Left lung (tissue), 14 donors: ENCODE measurements at places on chromosomes 2 and 18. TPM values are rescaled to one million over a fixed set of nuclear protein-coding genes. Genes with fewer than 3 reads are reported as not detected.
A peak's percentile ranks its signal among the peaks of the same experiment; 100 is the strongest.

- peaks cover 100% of the 10 kb centered on the region for H3K27me3 ChIP-seq
- H3K4me3 ChIP-seq = no peak overlapping the region
- no peaks in the 10 kb centered on the region for H3K36me3 ChIP-seq
- peaks cover 76% of the 10 kb centered on the region for H3K4me1 ChIP-seq
Observed at GRCh38 chr2:174338147-174338605, 3.4 kb downstream of the SP9 start.

GRCh38 chr2:237315170-237315828, 98.7 kb downstream of the COL6A3 start:
- H3K4me3 ChIP-seq = no peak overlapping the region
- H3K36me3 ChIP-seq = no peaks in the 10 kb centered on the region
- peaks cover 13% of the 10 kb centered on the region for H3K4me1 ChIP-seq
- H3K27me3 ChIP-seq = no peaks in the 10 kb centered on the region

DNA sequence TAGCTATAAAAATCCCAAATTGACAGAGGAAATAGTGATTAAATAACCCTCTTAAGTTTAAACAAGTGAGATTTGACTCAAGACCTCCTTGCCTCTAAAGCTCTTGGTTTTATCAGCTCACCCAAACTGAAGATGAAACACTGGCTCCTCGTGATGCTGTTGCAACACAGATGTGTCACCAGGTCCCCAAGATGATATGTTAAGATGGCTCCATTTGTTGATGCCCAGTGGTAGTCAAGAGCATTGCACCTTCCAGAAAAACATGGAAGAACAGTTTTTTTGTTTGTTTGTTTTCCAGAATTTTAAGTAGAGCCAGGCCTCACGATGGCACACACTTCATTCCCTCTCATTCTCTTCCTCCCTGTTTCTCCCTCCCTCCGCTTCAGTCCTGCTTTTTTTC, 399.8 kb downstream of the TXNL1 start:
- H3K36me3 ChIP-seq = no peaks in the 10 kb centered on the region
- H3K27ac ChIP-seq = no peak overlapping the region
- H3K4me1 ChIP-seq = no peaks in the 10 kb centered on the region
- no peak for DNase-seq
- H3K27me3 ChIP-seq = no peaks in the 10 kb centered on the region

GRCh38 chr18:74124642-74125041, 23.0 kb downstream of the FBXO15 start:
- H3K4me1 ChIP-seq = no peaks in the 10 kb centered on the region
- no peak for DNase-seq
- H3K36me3 ChIP-seq = no peaks in the 10 kb centered on the region
- H3K27ac ChIP-seq = no peak overlapping the region
- H3K27me3 ChIP-seq = no peaks in the 10 kb centered on the region
- no peak overlapping the region for H3K4me3 ChIP-seq

TLX2 gene
- total RNA-seq = not detected

REG3A gene
- total RNA-seq = not detected

CTLA4 gene
- total RNA-seq = 0.70 TPM

- H3K27ac ChIP-seq = no peak overlapping the region
- DNase-seq = no peak
Observed at GRCh38 chr2:58127111-58127510, 80.5 kb downstream of the VRK2 start.

GRCh38 chr2:63875131-63875527, 33.4 kb downstream of the UGP2 start:
- H3K36me3 ChIP-seq = peaks cover 28% of the 10 kb centered on the region
- peaks cover 29% of the 10 kb centered on the region for H3K4me1 ChIP-seq
- H3K27me3 ChIP-seq = no peaks in the 10 kb centered on the region
- no peak for DNase-seq
- H3K4me3 ChIP-seq = no peak overlapping the region

CNPPD1 gene
- 59.0 TPM for total RNA-seq

CCDC148 gene
- 1.3 TPM for total RNA-seq

AGPS gene
- 41.6 TPM for total RNA-seq

DNA sequence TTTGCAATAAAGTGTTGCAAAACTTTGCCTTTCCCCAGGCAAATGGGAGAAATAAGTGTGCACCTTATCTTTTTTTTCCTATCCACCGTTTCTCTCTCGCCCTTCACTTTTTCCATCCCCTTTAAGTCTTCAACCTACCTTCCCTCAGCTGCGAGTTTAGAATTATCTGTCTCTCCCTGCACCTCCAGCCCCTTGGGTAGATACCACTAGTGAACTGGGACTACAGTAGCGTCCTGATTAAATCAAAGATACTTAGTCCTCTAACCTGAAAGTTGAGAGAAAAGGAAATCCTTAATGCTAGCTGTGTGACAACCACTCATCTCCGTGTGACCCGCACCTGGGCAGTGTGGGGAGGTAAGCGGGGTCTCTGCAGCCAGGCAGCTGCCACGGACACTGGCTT, 16.1 kb upstream of the PPP4R1 start:
- H3K27ac ChIP-seq = no peak overlapping the region
- DNase-seq = no peak
- no peaks in the 10 kb centered on the region for H3K27me3 ChIP-seq
- no peaks in the 10 kb centered on the region for H3K4me1 ChIP-seq
- H3K4me3 ChIP-seq = no peak overlapping the region
- H3K36me3 ChIP-seq = no peaks in the 10 kb centered on the region

- no peaks in the 10 kb centered on the region for H3K36me3 ChIP-seq
- H3K27ac ChIP-seq = no peak overlapping the region
- no peak overlapping the region for H3K4me3 ChIP-seq
- no peaks in the 10 kb centered on the region for H3K27me3 ChIP-seq
- H3K4me1 ChIP-seq = peaks cover 3% of the 10 kb centered on the region
- no peak for DNase-seq
Observed at GRCh38 chr2:134146161-134146560, 107.7 kb upstream of the MGAT5 start.

DNA sequence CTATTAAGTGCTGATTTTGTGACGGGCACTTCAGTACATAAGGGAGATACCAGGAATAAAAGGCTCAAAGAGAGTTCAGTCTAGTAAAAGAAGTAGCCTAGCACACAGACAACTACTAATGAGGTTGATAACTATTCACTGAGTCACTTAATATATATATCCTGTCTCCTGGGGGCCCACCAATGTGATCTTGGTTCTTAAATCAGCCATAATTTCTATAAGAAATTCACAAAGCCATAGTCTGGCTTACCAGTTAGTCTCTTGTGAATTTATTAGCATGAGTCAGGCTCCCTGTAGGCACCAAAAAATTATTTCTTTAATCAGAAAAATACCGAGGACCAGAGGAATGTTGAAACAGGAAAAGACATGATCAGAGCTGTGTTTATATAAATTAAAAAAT, 10.4 kb downstream of the KCNE4 start:
- no peak overlapping the region for H3K4me3 ChIP-seq
- no peak for DNase-seq
- no peaks in the 10 kb centered on the region for H3K36me3 ChIP-seq
- no peaks in the 10 kb centered on the region for H3K4me1 ChIP-seq

DNA sequence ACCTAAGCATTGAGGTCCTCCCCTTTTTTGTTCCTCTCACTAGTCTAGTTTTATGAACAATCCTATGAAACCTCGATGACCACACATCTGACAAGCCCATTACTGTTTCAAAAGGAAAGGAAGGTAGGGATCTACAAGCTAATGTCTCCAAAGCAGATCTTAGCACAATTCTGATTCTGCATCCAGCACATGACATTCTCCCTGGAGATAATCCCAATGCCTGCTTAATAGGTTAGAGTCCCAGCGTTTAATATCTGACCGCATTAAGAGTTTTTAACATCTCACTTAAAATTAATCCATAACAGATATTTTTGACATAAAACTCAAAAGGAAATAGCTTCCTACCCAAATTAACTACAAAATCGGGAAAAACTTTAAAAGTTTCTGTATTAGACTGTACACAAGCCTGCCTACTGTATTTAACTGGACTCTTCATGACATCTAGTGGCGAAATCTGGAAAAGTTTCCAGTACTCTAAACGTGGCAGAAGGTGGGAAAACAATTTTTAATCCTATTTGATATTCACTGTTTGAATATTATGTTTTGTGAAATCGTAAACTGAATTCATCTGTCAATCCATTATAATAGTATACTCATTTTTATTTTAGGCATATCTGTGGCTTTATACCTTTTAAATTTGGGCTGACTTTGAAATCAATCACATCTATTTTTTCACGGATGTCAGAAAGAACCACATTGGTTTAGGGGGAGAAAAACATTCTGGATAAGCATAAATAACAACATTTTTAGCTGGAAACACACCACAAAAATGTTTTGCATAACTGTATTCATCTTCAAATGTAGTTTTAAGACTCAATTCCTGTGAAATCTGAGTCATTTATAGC, 62.4 kb downstream of the TXNL1 start:
- H3K4me3 ChIP-seq = no peak overlapping the region
- H3K27ac ChIP-seq = peak overlapping the region; percentile 19
- H3K4me1 ChIP-seq = peaks cover 23% of the 10 kb centered on the region
- H3K27me3 ChIP-seq = no peaks in the 10 kb centered on the region

DNA sequence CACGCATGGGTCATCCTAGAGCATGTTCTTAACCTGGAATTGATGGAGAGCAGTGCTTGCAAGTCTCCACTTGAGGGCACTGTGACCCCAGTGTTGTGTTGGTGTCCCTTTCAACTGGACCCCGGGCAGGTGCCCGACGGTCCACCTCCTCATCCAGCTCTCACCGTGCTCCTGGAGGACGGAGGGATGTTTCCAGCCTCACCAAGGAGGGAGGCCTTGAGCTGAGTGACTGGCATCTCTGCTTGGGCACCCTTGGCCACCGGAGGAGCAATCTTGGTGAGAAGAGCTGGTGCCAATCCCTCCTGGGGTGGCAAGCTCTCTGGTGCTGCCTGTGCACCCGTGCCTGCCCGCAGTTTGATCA, 45.4 kb upstream of the ASB18 start:
- H3K4me3 ChIP-seq = no peak overlapping the region
- no peaks in the 10 kb centered on the region for H3K27me3 ChIP-seq
- DNase-seq = no peak
- H3K36me3 ChIP-seq = no peaks in the 10 kb centered on the region

GRCh38 chr18:47719096-47719780, 211.2 kb downstream of the SMAD2 start:
- H3K36me3 ChIP-seq = no peaks in the 10 kb centered on the region
- no peak for DNase-seq
- no peaks in the 10 kb centered on the region for H3K27me3 ChIP-seq
- no peak overlapping the region for H3K4me3 ChIP-seq
- H3K27ac ChIP-seq = no peak overlapping the region

TMEM169 gene
- total RNA-seq = 1.5 TPM

GRCh38 chr2:170582751-170583463, 132.2 kb upstream of the SP5 start:
- no peak overlapping the region for H3K4me3 ChIP-seq
- DNase-seq = no peak
- H3K4me1 ChIP-seq = no peaks in the 10 kb centered on the region
- H3K36me3 ChIP-seq = no peaks in the 10 kb centered on the region

DNA sequence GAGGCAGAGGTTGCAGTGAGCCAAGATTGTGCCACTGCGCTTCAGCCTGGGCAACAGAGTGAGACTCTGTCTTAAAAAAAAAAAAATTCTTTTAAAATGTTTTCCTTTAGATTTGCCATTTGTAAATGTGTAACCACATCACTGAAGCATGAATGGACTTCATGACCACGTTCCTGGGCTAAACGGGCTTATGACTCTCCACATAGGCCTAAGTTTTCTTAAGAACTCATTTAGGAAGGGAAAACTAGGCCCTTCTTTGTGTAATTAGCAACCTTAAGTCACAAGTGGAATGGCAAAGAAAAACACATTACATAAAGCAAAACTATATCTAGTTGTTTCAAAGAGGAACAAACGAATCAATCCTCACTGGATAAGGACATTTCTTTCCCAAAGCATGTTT, 99.5 kb downstream of the MEIS1 start:
- no peaks in the 10 kb centered on the region for H3K36me3 ChIP-seq
- H3K27ac ChIP-seq = no peak overlapping the region
- no peaks in the 10 kb centered on the region for H3K4me1 ChIP-seq
- no peak overlapping the region for H3K4me3 ChIP-seq
- no peaks in the 10 kb centered on the region for H3K27me3 ChIP-seq
- DNase-seq = no peak

TMEM131 gene
- total RNA-seq = 43.9 TPM

DNA sequence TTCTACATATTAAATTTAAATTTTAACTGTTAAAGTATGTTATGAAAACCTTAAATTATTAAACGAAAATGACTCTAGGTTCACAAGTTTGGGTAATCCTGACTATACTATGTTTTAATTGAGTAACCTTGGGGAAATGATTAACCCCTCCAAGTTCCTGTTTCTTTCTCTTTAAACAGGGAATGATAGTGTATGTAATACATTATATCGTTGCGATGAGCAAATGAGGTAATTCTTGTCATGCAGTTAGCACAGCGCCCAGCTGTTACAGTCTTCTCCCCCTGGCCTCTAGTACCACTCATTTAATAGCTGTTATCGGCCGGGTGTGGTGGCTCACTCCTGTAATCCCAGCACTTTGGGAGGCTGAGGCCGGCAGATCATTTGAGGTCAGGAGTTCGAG, 80.4 kb downstream of the MTA3 start:
- no peak overlapping the region for H3K27ac ChIP-seq
- DNase-seq = no peak
- H3K4me3 ChIP-seq = no peak overlapping the region
- H3K36me3 ChIP-seq = peaks cover 14% of the 10 kb centered on the region
- no peaks in the 10 kb centered on the region for H3K27me3 ChIP-seq

DNA sequence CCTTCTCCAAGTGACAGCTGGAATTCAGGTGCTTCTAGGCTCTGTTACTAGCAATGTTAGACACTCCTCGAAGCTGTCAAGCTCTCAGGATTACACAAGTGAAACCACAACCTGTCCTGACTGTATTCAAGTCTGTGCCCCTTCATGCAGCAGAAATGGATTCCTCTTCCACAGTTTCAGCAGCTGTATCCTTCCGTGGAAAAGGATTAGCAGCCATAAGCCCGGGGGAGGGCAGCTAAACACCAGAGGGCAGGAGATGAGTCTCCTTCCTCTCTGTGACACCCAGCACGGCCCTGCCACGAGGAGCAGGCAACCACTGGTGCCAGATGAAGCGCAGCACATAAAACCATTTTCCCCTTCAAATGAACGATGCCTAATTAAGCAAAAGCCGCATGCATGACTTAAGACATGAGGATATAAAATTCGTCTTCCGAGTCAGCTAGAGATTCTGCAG, 1.2 kb downstream of the ST3GAL5 start:
- H3K27me3 ChIP-seq = peaks cover 35% of the 10 kb centered on the region
- peak; percentile 69 for DNase-seq
- H3K4me3 ChIP-seq = peak overlapping the region; percentile 73
- peak overlapping the region; percentile 86 for H3K27ac ChIP-seq
- H3K4me1 ChIP-seq = peaks cover 59% of the 10 kb centered on the region
- no peaks in the 10 kb centered on the region for H3K36me3 ChIP-seq

DNA sequence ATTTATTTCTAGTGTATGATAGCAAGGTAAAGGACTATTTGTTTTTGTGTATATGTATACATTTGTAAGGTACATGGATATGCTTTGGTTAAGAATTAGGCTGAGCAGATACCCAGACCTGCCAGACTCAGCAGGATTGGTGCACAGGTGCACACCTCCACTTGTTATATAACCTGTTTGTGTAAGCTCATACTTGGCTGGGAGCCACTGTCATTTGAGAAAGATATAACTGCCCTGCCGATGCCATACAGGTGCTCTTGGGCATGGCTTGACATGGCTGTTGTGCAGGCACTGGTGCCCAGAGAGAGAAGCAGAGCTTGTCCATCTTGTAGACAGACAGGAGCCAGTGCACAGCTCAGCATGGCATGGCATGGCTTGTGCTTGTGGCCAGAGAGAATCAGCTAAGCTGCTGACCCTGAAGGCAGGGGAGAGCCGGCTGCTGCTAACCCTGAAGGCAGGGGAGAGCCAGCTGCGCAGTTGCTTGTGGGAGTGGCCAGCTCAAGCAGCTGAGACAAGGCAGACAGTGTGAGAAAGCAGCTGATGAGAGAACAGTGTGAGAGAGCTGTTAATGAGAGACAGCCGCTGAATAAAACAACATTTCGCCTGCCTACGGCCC, 136.5 kb downstream of the RNF144A start:
- H3K4me1 ChIP-seq = no peaks in the 10 kb centered on the region
- no peak overlapping the region for H3K27ac ChIP-seq
- H3K27me3 ChIP-seq = no peaks in the 10 kb centered on the region
